Glutamatergic neuron (in vitro differentiated cells): ENCODE measurements at places on chromosomes 11 and 22.

DNA sequence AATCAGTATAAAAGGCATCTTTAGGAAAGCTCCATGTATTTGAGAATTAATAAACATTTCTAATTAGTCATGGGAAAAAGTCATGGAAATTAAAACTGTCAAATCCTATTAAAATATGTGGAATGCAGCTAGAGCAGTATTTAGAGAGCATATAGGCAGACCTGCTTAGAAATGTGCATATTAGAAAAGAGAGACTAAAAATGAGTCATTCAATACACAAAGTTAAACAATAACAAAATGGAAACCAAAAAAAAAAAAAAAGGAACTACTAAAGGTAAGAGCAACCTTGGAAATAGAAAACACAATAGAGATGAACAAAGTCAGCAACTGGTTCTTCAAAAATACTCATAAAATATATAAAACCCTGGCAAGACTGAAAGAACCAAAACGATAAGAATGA, 59.7 kb upstream of the RASSF10 start:
- no peak for DNase-seq

DNA sequence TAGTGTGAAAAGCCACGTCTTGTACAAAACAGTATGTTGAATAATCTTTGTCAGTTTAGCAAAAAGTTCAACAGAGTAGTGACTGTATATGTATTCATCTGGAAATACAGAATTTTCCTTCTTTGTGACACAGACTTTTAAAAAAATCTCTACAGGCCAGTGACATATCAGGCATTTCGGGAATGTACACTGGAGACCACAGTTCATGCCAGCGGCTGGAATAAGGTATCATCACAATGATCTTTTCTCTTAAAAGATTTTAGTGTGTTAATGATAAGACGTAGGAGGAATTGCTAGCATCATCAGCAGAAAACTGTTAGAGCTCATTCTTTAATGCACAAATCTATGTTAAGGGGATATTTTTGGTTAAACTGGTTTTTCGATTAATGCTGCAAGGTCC, 57.4 kb downstream of the BCL2L13 start:
- no peak for DNase-seq

DNA sequence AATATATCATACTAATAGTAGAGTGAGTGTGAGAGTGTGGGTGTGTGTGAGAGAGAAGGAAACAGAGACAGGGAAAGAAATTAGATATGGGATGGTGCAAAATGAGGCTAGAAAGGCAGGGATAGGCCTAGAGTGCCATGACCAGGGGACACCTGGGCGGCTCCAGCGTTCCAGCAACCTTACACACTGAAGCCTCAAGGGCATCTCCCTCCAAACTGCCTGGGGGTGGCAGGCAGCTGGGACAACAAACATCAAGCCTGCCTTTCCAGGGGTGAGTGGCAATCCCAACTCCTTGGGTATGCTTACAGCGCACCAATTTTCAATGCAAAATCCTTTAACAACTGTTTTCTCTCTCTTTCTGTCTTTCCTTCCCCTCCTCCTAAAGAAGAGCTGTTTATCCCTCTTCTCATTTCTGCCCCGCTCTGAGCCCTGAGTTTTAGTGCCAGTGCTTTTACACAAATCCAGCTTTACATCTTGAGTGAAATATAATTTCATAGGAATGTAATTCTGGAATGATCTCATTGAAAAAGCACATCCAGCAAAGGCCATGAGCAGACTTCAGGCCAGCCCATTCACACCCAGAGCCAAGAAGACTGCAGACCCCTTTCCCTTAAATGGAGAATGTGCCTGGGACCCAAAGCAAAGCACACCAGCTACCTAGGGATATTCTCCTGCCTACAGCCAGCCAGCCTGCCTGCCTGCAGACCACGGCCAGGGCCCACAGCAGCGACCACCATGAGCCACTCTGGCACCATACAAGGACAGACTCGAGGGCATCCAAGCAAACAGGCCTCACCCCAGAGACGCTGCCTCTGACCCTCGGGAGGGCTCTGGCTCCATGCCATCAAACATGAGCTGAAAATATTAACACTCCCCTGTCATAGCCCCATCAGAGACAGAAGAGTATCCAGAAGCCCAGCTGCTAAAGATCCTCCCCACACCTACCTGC, 90.3 kb downstream of the RPL27A start:
- no peak for DNase-seq

DNA sequence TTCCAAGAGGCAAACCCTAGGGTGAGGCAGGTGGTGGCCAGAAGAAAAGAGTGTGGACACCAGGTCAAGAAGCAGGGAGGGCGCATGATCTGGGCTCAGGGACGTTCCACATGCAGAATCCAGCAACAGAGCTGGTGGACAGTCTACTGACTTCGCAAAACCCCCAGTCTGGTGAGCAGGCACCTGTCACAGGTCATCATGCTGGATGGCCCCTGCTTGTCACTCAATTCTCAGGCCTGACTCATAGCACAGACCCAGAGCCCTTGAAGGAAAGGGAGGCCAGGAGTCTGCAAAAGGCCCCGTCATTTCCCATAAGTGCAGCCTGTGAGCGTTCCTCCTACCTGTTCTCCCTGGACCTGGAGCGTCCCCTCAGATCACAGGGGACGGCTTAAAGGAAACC, 18.2 kb downstream of the APOL4 start:
- no peak for DNase-seq

GRCh38 chr11:109696191-109696897, 274.4 kb downstream of the C11orf87 start:
- DNase-seq, result no peak

GRCh38 chr11:81874635-81875034, 859.0 kb downstream of the FAM181B start:
- DNase-seq, result no peak

DNA sequence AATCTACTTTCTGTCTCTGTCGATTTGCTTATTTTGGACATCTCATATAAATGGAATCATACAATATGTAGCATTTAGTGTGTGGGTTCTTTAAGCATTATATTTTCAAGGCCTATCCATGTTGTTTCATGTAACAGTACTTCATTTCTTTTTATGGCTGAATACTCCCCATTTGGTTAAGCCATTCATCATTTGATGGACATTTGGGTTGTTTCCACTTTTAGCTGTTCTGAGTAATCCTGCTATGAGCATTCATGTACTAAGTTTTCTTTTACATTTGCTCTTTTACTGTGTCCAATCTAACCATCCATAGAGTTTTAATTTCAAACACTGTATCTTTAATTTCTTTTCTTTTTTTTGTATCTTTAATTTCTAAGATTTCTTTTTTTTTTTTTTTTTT, 55.6 kb upstream of the SPTBN2 start:
- DNase-seq, result no peak

DNA sequence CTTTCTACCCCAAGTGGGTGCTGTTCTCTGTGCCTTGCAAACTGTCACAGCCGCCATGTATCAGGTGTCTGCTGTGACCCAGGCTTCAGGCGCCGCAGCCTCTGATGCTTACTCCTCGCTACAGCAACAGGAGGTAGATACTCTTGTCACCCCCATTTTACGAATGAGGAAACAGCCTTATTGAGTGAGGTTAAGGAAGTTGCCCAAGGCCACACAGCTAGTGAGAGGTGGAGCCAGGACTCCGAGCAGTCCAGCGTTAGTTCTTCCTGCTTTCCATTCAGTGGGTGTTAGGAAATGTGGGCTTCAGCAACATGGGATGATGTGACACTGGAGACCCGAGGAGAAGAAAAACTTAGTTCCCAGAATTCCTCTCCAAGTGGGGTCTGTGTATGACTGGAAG, 14.3 kb downstream of the RNF215 start:
- no peak for DNase-seq

DNA sequence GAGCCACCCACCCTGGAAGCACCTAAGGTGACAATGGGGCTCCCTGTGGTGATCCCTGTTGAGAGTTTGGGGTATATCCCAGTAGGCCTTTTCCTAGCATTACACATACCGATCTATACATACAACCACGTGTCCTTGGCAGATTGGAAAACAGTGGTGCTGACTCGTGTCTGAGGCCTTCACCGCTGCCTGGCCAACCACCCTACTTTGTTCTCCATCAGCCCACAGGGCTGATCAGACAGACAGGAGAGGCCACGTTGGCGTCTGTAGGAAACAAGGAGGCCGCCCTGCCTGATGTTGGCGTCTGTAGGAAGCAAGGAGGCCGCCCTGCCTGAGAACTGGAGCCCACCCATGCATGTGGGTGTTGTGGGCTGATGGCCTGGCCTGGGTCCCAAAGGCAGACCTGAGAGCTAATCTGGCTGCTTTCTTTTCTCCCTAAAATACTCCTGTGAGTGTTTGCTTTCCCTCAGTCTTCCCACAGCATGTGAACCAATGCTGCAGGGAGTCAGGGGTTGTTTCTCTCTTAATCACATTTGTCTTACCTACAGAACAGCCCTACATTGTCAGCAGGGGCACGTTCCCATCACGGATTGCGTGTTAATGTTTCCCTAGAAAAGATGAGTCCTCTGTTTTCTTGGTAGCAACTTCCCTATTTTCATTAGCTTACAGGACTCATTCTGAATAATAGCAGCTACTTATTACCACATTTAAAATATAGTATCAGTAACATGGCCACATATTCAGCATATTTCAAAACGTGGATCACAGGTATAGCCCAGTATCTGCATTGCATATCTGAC, 57.2 kb downstream of the SBF1 start:
- no peak for DNase-seq

DNA sequence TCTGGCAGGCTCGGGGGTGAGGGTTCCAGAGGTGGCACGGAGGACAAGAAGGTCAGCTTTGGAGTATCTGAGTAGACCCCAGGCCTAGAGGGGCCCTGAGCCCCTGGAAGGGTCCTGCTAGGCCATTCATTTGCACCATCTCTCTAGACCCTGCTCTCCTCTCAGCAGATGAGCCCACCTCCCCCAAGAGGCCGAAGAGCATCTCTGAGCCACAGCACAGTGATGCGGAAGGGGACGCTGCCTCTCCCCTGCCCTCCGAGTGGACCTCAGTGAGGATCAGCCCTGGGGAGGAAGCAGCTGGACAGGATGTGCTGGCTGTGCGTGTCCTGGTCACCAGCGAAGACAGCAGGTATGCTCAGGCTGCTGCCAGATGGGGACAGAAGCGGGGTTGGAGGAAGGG, 101.6 kb upstream of the PARVA start:
- DNase-seq, result no peak

- DNase-seq, result no peak
These were observed 14.0 kb downstream of the RPS6KA4 start for GRCh38 chr11:64372802-64373597.

DNA sequence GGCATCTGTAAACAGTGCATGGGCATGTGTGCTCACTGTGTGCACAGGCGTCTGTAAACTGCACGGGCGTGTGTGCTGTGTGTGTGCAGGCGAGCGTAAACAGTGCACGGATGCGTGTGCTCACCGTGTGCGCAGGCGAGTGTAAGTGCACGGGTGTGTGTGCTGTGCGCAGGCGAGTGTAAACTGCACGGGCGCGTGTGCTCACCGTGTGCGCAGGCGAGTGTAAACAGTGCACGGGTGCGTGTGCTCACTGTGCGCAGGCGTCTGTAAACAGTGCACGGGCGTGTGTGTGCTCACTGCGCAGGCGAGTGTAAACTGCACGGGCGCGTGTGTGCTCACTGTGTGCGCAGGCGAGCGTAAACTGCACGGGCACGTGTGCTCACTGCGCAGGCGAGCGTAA, 22.4 kb downstream of the RNH1 start:
- DNase-seq, result no peak

- DNase-seq, result no peak
These were observed 15.9 kb downstream of the CRELD2 start for GRCh38 chr22:49934160-49934890.

GRCh38 chr22:36595940-36596339, 67.0 kb upstream of the EIF3D start:
- DNase-seq, result no peak

DNA sequence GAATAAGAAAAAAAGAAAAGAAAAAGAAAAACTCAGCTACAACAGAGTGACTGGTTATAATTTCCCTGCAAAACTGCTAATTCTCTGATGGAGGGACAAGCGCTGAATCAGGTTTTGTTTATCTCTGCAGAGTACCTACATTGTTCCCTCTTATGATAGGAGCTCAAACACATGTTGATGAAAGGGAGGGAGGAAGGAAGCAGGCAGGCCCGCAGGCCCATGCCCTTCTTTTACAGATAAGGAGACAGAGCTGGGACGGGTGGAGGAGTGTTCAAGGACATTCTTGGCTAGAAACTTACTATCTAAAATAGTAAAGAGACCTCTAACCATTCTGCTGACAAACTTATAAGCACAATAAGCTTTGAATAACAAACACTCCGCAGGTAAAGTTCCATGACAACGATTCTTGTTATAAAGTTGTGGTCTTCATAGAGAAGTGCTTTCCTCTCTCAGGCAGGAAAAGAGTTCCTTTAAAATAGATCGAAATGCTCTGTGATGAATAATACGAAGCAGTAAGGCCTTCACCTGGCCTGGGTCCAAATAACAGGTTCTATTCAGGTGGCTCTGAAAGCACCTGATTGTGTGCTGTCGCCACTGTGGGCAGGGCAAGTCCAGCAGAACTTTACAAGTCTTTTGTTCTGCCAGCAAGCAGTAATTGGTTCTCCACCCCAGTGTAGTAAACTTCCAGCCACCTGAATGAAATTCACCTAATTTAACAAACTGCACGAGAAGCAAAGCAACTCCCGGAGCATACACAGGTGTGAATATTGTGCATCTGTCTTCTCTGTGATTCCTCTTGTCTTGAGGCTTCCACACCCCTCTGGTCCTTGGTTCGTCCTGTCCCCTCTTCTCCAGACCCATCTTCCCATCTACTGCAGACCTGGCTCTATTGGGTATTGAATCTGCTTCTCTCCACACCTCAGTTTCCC, 15.3 kb upstream of the MICAL2 start:
- DNase-seq, result no peak
